T1000 (cell line): ENCODE measurements at places on chromosomes 16 and 17.

DNA sequence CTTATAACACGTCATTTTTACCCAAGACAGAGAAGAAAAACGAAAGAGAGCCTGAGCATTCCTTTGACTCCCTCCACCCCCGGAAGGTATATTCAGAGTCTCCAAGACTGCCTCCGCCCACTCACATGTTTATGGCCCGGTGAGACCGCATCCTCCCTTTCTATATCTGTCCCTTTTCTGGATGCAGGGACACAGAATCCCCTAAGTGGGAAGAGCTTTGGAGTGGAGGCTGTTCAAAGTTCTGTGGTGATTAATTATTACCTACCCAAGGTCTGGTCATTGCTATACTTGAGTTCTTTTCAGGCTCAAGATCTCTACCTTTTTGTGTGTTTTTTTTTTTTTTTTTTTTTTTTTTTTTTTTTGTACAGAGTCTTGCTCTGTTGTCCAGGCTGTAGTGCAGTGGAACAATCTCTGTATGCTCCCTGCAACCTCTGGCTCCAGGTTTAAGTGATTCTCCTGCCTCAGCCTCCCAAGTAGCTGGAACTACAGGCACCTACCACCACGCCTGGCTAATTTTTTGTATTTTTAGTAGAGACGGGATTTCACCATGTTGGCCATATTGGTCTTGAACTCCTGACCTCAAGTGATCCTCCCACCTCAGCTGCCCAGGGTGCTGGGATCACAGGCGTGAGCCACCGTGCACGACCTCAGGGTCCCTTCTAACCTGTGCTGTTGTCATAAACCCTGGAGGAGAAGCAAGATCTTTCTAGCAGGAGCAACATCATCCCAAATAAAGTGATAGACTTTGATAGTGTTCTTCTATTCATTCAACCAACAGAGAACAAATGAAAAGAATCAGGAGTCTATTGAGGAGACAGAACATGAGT lies 407.1 kb downstream of the WWOX start:
- DNase-seq: no peak

DNA sequence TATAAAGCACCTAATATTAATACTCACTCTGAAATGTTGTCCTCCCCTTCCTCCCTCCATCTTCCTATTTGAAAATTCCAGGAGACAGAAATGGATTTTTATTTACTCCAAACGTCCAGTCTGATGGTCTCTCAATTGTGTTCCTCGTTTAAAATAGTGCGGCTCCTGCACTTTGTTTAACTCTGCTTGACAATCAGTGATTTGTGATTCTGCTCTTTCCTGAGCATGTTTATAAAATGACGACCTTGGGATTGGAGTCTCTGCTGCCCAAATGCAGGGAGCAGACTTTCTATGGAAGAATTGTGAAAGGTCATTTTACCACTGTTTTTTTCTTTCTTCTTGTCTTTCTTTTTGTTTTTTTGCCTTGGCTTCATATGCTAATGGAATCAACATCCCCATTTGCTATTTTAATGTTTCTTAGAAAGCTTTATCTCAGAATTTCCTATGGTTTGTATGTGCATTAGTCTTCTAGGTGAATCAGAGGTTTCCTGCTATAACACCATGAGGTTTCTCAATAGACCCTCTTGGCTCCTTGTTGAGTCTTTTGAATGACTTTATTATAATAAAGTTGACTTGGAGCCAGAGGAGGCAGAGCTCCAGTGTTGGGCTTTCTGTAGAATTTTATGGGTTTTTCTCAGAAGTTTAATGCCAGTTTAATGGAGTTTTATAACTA lies 376.5 kb downstream of the CDH11 start:
- DNase-seq: no peak

GRCh38 chr16:86349338-86349900 lies 160.9 kb upstream of the FOXF1 start:
- no peak for DNase-seq

DNA sequence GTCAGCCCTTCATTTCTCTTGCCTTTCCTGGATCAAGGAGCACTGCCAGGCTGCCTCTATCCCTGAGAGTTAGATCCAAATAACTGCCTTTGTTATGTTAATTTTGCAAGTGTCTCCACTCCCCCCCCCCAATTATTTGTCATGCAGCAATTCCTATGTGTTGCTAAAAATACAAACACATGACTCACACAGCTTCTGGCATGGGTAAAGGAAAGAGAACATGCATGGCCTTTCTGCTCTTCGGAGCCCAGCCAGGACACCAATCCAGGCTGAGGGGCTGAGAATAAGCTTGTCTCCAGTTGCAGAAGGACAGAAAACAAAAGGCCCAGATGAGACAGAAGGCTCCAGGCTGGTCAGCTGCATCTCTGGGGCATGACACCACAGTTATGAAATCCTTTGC lies 148.0 kb upstream of the TNRC6C start:
- no peak for DNase-seq

DNA sequence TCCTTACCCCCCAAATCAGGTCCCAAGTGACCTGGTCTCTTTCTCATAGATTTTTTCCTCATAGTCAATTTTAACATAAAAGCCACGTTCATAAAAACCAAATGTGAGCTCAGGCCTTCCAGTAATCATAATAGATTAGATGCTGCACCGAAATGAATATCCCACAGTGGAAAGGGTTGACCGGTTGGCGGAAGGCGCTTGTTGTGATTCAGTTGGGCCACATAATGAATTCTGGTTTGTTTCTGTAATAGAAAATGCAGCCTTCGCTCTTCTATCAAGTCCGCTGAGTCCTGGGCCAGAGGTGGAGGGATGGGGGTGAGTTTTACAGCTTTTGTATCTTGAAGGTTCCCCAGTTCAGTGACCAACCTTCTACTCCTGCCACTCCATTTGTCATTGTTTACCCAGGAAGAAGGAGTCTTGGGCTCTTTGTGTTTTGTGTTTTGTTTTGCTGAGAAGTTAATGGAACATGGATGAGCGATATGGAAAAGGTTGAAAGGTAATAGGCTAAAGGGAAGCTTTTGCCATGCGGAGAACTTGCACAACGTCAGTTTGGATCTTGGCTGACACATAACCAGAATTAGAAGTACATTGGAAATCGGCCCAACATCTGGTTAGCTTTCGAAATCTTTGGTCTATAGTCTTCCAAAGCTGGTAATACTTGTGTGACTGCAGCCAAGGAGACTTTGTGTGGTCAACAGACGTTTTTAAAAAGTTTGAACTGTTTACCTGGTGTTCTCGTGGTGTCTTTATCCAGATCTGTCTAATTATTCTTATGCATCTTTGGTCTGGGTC lies 89.5 kb downstream of the CLEC16A start:
- DNase-seq: no peak

DNA sequence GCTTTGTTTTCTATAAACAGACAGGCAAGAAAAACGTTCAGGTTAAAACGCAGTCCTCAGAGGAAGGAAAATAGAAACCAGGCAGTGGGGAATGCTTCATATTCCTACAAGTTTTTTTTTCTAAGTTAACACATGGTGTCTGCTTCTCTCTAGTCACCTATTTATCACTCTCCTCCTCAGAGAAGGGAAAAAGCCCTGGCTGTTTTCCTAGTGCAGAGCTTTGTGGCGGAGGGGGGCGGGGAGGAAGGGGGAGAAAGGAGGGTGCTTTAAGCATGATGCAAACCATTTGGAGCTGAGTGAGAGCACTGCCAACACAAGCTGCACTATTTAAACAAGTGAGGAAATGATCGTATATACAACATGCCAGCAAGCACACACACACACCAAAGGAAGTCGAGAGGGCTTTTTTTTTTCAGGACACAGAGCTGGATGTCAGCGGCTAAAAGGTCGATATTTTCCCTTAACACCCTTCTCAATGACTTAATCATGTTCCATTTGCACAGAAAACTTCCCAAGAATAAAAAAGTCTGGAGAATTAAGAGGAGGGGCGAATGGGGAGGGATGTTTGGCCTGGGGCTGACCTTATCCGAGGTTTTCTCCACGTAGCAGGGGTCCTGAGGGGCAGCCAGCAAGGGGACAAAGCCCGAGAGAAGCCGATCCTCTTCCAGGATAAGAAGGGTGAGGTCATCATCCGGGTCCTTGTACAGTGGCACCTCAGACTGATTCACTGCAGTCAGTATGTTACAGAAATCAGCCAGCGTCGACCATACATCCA lies 117.4 kb downstream of the HIC1 start:
- DNase-seq: peak; percentile 43

GRCh38 chr17:13537167-13537731 lies 64.5 kb downstream of the HS3ST3A1 start:
- no peak for DNase-seq

DNA sequence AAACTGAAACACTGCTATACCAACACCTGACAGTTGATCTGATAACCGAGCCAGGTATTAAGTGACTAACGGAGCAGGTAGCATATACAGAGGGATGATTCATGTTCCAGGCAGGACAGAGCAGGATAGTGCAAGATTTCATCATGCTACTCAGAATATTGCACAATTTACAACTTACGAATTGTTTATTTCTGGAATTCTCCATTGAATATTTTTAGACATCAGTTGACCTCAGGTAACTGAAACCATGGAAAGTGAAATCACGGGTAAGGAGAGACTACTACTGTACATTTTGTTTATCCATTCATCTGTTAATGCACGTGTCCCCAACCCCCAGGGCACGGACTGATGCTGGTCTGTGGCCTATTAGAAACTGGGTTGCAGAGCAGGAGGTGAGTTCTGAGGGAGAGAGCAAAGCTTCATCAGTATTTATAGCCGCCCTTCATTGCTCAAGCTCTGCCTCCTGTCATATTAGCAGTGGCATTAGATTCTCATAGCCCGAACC lies 14.5 kb upstream of the PPM1E start:
- no peak for DNase-seq

DNA sequence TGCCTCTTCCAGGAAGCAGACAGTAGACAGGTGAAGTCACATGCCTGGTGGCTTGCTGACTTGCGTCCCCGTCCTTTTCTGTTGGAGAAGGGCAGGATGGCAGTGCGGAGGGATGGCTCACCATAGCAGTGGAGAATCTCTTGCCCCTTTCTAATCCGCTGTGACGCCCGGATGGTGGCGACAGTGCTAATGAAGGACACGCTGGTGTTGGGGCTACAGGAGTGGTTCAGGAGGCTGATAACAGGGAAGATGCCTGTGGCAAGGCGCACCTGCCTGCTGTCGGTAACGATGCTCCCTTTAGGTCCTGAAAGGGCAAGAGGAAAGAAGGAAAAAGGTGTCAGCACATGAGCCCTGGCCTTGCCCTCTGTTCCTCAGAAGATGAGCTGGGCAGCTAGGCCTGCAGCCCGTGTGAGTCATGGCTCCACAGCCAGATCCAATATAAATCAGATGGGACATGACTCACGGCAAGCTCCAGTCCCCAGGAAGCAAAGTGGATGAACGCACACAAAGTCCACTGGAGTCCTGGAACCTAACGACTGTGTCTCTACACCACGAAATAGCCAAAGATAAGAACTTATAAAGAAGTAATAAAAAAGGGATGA lies 25.5 kb downstream of the SERPINF1 start:
- peak; percentile 79 for DNase-seq

GRCh38 chr17:871751-872519 lies 89.8 kb downstream of the MRM3 start:
- no peak for DNase-seq

- peak; percentile 10 for DNase-seq
Measured at GRCh38 chr17:7838090-7839075, 4.4 kb downstream of the KDM6B start.

- DNase-seq: no peak
Measured at GRCh38 chr17:31390748-31391495, 553 bp upstream of the RAB11FIP4 start.

DNA sequence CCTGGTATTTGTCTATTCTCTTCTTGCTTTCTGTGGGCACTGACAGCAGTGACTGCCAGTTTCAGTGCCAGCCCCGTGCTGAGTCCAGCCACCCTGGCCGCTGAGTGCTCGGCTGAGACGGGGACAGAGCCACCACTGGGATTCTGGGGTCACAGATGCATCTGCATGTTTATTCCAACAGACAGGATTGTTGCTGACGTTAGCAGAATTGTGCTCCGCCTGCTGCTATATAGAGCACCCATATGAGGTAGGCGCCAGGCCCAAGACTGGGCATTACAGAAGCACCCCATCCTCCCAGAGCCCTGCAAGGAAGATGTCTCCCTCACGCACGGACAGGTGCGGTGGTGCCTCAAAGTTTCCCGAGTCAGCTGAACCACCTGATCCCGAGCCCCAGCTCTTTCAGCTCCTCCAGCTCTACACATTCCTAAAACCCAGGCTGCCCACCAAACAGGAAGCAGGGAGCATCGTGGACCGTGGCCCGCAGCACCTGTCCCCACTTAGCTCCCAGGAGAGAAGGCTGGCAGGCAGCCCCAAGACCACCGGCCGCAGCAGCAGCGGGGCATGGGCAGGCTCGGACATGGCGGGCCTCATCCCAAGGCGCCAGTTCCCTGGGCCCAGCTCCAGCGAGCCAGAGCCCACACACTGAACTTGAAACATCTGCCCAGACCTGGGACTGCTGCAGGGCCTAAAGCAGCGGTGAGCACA lies 44.9 kb upstream of the RASD1 start:
- DNase-seq: no peak

DNA sequence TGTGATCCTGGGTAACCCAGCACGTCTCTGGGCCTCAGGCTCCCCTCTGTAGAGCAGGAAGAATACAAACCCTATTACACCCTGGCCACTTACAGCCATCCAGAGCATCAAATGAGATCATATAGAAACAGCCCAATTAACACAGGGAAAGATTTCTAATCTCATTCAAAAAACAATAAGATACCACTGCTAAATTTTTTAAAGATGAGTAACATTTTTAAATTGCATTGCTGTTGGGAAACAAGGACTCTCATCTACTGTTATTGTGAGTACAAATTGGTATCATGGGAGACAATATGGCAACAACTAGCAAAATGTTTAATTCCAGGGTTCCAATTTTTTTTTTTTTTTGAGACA lies 41.1 kb downstream of the SRL start:
- DNase-seq: no peak

DNA sequence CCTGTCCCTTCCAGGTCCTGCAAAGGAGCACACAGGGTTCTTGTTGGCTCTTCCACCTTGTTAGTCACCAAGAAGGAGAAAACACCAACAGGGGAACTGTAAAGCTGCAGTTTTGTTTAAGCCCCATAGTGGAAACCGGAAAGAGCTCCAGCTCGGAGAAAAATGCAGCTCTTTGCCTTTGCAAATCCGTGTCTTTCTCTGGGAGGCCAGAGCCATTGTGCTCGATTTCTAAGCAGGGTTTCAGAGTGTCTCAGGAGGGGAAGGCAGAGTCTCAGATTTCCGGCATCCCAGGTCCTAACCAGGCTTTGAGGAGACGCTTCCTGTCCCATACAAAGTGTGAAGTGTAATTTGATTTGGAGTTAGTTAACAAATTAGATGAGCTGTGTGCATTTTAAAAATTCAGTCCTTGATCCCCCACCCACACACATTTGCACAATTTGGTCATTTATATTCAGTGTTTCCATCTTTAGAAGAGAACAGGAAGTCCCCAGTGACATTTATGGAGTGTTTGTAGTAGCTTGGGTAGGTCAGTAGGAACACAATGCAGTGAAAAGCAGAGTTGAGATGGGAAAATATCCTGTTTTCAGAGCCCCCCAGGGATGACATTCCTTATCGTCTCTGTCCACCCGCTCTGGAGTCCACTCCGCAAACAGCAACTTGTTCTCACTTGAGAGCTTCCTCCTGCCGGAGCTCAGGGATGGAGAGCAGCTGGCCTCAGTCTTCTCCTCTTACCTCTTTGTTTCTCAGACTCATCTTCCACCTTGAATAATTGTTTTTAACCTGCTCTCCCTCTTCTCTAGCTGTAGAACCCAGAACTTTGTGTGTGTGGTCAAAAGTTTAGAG lies 331.9 kb downstream of the SEC14L1 start:
- DNase-seq: no peak

GRCh38 chr17:17523731-17524490 lies 27.7 kb upstream of the RASD1 start:
- DNase-seq: no peak
